Natural killer cell (primary cell): ENCODE measurements at places on chromosomes 4 and X. TPM values are rescaled to one million over a fixed set of nuclear protein-coding genes. Genes with fewer than 3 reads are reported as not detected.

ODAPH gene
- not detected for total RNA-seq

SLITRK4 gene
- total RNA-seq, result not detected

RAB9B gene
- 0.64 TPM for total RNA-seq

NFXL1 gene
- 9.9 TPM for total RNA-seq

DNA sequence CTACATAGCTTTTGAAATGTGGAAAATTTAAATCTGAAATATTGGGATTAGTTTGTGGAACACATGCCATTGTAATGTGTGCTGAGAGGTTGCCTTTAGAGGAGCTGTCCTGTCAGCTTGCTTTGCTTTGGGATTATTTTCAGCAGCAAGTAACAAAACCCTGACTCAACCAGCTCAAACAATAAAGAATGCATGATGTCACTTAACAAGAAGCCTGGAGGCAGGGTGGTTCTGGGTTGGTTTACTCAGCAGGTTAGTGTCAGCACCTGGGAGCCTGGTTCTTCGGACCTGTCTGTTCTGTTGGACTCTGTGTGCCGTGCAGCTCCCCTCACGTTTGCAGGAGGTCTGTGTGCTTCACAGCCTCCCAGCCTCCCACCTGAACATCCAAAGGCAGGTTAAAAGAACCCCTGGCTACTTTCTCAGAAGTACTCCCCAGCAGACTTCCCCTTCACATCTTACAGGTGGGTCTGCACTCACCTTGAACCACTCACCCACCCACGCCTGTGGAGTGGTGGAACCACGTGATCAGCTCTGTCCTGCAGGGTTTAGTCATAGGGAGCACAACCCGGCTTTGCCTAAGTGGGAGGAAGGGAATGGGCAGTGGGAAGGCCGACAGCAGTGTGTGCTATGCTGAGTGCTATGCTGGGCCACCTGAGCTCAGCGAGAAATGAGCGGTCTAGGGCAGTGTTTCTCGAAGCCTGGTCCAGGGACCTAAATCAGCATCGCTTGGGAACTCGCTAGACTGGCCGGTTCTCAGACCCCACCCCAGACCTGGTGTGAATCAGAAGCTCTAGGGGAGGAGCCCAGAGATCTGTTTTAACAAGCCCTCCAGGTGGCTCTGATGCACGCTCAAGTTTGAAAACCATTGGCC is 20.4 kb downstream of the TMEM131L start:
- H3K27ac ChIP-seq, result peak overlapping the region; percentile 95
- H3K4me3 ChIP-seq, result no peak overlapping the region
- peaks cover 2% of the 10 kb centered on the region for H3K36me3 ChIP-seq
- peak; percentile 47 for DNase-seq
- no peaks in the 10 kb centered on the region for H3K27me3 ChIP-seq

GRCh38 chrX:123464709-123465108 is 268.1 kb downstream of the THOC2 start:
- no peak overlapping the region for H3K27ac ChIP-seq
- DNase-seq, result no peak
- no peaks in the 10 kb centered on the region for H3K36me3 ChIP-seq
- H3K4me1 ChIP-seq, result no peaks in the 10 kb centered on the region

DNA sequence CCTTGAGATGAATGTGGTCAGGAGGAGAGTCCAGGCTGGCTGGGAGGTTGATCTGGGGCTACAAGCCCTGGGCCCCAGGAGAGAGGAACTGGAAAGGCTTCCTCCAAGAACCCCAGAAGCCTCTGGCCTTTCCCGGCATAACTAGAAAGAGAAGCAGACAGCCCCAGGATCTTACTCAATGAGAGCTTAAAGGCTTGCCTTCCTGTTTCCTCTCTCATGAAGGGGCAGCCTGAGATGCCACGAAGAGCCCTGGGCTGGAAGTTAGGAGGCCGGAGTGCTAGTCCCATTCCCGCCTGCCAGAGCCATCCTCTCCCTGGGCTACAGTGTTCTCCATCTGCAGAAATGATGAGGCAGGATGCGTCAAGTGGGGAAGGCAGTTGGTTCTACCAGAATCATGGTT is 20.1 kb upstream of the XPNPEP2 start:
- no peaks in the 10 kb centered on the region for H3K36me3 ChIP-seq
- no peak overlapping the region for H3K4me3 ChIP-seq
- no peak for DNase-seq
- no peak overlapping the region for H3K27ac ChIP-seq
- no peaks in the 10 kb centered on the region for H3K27me3 ChIP-seq

GRCh38 chr4:18390655-18391353 is 369.2 kb upstream of the LCORL start:
- no peak overlapping the region for H3K27ac ChIP-seq
- H3K27me3 ChIP-seq, result no peaks in the 10 kb centered on the region
- no peaks in the 10 kb centered on the region for H3K4me1 ChIP-seq
- no peaks in the 10 kb centered on the region for H3K36me3 ChIP-seq
- DNase-seq, result no peak

DNA sequence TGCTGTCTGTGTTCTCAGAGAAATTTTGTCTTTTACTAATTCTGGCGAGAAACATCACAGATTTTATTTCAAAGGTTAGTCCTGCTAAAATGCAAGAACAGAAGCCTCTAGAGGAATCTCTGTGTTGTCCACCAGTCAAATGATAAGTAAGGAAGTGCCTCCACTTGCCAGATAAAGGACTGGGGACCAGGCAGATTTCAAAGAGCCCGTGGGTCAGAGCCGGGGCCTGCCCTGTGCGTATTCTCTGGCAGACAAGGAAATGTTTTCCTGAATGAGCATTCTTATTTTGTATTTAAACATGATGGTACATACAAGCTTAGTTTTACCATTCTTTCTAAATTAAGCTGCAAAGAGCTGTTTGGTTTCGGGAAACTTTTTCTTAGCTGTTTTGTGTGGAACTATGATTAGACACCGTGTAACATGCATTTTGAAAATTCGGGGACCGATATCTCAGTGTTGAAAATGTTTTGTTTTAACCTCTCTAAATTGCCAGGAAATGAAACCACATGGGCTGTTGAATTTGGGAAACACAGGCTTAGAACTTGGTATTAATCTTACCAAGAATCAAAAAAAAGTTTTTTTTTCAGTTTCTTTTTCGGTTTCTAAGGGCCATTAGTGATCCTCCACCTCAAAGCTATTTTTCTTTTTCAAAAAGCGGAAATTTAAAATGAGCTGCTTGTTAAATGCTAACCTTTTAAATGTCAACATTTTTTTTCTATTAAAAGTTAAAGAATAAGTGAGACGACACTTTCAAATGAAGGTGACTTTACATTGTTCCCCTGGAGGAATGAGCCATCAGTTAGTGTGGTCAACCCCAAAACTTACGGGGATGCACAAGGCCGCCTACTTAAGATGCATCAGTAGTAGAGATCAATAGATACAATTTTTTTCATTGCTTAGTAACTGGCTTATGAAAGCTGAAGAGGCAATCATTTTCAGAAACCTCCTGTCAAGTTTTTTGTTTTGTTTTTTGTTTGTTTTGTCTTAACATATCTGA is 89.6 kb upstream of the MTM1 start:
- peak; percentile 38 for DNase-seq
- no peak overlapping the region for H3K4me3 ChIP-seq
- peaks cover 20% of the 10 kb centered on the region for H3K4me1 ChIP-seq

DNA sequence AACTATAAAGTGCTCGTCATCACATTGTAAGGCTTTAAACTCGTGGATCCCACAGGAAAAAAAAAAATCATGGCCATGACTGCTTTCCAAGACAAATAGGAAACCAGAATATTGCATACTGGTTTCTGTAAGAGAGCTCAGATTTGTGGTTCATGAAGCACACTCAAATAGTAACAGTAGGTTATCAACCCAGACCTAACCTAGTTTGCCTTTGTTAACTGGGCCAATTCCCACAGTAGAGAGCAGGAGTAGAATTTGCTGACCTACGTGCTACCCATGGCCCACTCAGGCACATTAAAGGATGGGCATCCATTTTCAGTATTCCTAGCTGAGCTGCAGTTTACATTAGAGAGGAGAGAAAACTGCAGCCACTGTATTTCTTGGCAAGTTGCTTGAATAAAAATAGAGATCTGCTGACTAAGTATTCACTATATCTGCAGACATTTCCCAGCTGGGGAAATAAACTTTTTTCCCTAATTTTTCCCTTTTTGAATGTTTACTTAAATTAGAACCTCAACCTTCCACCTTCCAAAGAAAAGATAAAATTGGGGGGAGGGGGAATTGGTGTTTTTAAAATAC is 218.5 kb downstream of the SPANXN3 start:
- no peak for DNase-seq
- no peaks in the 10 kb centered on the region for H3K4me1 ChIP-seq
- no peaks in the 10 kb centered on the region for H3K27me3 ChIP-seq
- no peaks in the 10 kb centered on the region for H3K36me3 ChIP-seq
- no peak overlapping the region for H3K4me3 ChIP-seq
- no peak overlapping the region for H3K27ac ChIP-seq

GRCh38 chrX:55201930-55202579 is 18.1 kb upstream of the PAGE5 start:
- H3K27ac ChIP-seq, result no peak overlapping the region
- no peak overlapping the region for H3K4me3 ChIP-seq
- H3K27me3 ChIP-seq, result no peaks in the 10 kb centered on the region
- no peaks in the 10 kb centered on the region for H3K36me3 ChIP-seq
- no peak for DNase-seq

DNA sequence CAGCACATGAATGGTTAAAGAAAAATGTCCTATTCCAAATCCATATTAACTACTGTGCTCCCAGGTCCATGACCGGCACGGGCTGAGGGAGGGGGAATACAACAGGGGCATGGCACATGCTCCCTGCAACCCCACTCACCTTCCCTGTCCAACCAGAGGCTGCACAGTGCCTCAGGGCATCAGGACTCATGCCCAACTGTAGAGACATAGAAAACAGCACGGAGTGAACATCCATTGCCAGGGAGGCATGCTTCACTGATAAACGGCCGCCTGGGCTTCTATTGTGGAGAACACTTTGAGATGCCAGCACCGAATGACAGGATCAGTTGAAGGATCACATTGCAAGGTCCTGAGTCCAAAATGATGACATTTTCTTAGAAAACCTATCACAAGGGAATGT is 140.6 kb downstream of the STK32B start:
- H3K36me3 ChIP-seq, result no peaks in the 10 kb centered on the region
- no peaks in the 10 kb centered on the region for H3K4me1 ChIP-seq
- H3K27ac ChIP-seq, result no peak overlapping the region
- DNase-seq, result no peak
- H3K27me3 ChIP-seq, result no peaks in the 10 kb centered on the region

DNA sequence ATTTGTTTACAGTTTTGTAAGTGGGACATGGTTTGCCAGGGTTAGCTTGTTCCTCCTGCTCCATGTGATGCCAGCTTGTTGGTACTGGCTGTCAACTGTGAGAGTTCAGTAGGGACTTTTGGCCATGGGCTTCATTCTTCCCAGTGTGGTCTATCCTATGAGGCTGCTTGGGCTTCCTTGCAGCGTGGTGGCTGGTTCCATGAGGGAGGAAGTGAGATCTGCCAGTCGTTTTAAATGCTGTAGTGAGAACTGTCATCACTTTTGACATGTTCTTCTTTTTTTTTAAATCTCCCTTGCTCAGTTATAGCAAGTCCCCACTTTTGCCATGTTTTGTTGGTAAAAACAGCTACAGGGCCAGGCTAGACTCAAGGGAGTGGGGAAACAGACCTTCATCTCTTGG is 15.9 kb downstream of the NSD2 start:
- no peak overlapping the region for H3K27ac ChIP-seq
- no peak for DNase-seq

- no peak overlapping the region for H3K27ac ChIP-seq
- H3K4me3 ChIP-seq, result no peak overlapping the region
- peaks cover 2% of the 10 kb centered on the region for H3K4me1 ChIP-seq
- peaks cover under 1% of the 10 kb centered on the region for H3K27me3 ChIP-seq
Measured at GRCh38 chr4:3771939-3772495, 5.8 kb downstream of the ADRA2C start.

DNA sequence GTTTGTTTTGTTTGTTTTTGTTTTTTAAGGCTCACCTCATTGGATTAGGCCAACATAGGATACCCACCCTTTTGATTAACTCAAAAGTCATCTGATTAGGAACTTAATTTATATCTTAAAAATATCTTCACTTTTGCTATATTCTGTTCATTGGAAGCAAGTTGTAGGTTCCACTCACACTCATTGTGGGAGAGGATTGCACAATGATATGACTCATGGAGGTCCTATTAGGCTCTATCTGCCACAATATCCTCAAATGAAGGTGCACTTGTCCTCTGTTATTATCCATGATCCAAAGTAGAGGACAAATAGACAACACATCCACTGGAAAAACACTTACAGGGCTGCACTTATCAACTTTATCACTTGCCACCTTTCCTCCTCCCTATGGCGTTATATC is 60.5 kb upstream of the ADAMTS3 start:
- no peaks in the 10 kb centered on the region for H3K27me3 ChIP-seq
- H3K27ac ChIP-seq, result no peak overlapping the region
- DNase-seq, result no peak
- H3K36me3 ChIP-seq, result no peaks in the 10 kb centered on the region

DNA sequence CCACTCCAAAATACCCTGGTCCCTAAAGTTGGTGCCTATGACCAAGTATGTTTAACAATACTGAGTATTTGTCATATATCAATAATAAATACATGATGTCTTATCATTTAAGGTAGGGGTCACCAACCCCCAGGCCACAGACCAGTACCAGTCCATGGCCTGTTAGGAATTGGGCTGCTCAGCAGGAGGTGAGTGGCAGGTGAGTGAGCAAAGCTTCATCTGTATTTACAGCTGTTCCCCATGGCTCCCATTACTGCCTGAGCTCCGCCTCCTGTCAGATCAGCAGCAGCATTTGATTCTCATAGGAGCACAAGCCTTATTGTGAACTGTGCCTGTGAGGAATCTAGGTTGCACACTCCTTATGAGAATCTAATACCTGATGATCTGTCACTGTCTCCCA is 126.2 kb downstream of the HNRNPD start:
- H3K4me3 ChIP-seq, result no peak overlapping the region
- no peaks in the 10 kb centered on the region for H3K4me1 ChIP-seq
- no peaks in the 10 kb centered on the region for H3K36me3 ChIP-seq
- DNase-seq, result no peak
- no peaks in the 10 kb centered on the region for H3K27me3 ChIP-seq
- no peak overlapping the region for H3K27ac ChIP-seq
